ENCODE measurements at places on chromosomes 3 and 15.
A peak's percentile ranks its signal among the peaks of the same experiment; 100 is the strongest.

GRCh38 chr3:64852738-64853137, 164.9 kb upstream of the ADAMTS9 start:
- no peak for DNase-seq

- DNase-seq, result no peak
Measured at GRCh38 chr15:71511796-71512681, 298.3 kb upstream of the NR2E3 start.

DNA sequence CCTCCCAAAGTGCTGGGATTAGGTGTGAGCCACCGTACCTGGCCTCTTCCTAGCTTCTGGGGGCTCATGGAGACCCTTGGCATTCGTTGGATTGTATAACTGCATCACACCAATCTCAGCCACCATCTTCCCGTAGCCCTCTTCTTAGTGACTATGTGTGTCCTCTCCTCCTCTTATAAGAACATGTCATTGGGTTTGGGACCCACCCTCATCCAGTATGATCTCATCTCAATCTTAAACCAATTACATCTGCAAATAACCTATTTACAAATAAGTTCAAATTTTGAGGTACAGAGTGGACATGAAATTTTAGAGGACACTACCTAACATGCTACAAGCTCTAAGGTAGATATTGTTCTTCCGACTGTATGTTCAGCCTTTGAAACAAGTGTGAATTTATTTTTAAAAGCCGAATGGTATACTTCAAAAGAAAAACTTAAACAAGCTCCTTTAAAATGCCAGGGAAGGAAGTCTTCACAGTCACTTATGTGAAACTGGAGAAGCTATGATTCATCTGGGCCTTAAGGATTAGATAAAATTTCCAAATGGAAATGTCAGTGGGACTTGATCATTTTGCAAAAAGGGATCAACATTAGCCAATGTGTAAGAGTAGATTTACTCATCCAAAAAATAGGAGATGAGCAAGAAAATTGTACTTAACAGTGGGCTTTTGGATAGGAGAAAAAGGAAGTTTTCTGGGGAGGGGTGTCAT, 225.7 kb downstream of the MEX3B start:
- DNase-seq, result no peak

DNA sequence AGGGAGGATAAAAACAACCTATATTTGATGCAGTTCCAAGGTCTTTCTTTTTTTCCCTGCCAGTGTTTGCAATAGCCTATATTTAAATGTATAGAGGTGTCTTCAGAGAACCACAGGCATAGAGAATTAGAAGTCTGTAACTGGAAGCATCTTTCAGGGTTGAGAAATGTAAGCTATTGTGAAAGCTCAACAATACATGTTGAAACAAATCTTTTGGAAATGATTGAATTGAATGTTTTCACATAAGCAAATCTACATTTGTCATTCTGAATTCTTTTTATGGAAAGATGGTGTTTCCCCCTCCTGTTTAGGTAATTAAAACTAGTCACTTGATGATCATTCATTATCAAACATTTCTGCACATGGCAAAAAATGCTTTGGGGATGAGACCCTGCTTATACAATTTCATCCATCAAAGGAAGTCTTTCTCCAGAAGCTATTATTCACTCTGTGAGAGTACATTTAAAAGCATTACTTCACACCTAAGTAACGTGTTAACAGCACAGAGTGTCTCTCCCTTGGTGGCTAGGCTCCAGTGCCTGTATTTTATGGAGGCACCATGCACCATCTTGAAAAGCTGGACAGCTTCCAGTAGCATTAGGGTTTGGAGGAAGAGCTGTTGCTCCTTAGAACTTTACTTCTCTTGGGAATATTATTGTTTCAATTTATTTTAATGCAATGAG, 406.2 kb downstream of the LSAMP start:
- no peak for DNase-seq

DNA sequence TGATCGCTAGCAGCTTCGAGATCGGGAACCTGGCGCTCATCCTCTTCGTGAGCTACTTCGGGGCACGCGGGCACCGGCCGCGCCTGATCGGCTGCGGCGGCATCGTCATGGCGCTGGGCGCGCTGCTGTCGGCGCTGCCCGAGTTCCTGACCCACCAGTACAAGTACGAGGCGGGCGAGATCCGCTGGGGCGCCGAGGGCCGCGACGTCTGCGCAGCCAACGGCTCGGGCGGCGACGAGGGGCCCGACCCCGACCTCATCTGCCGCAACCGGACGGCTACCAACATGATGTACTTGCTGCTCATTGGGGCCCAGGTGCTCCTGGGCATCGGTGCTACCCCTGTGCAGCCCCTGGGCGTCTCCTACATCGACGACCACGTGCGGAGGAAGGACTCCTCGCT, 62.5 kb downstream of the SLCO3A1 start:
- no peak for DNase-seq

- DNase-seq, result peak; percentile 63
Measured at GRCh38 chr15:99682455-99682854, 50.8 kb downstream of the LYSMD4 start.

- DNase-seq, result no peak
Measured at GRCh38 chr3:14267976-14268375, 89.4 kb downstream of the LSM3 start.
